ENCODE measurements at places on chromosomes 6 and 20.

DNA sequence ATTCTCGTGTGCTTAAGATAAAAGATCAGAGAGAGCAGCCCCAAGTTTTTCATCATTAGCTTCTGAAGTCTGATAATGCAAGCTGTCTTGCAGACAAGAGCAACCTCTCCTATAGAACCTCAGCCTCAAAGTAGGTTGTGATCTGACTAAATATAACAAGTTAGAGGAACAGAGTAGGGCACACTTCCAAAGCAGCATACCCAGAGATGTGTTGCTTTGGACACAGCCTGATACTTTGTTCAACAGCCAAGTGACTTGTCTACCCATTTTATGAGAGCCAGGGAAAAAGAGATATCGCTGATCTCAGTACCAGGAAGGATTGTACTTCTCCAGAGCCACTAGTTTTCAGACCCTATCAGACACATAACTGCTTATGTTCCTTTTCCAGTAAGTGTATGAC, 44.2 kb upstream of the OPRM1 start:
- no peak for DNase-seq

- no peak for DNase-seq
Observed at GRCh38 chr20:31475472-31476293, 595 bp downstream of the REM1 start.

DNA sequence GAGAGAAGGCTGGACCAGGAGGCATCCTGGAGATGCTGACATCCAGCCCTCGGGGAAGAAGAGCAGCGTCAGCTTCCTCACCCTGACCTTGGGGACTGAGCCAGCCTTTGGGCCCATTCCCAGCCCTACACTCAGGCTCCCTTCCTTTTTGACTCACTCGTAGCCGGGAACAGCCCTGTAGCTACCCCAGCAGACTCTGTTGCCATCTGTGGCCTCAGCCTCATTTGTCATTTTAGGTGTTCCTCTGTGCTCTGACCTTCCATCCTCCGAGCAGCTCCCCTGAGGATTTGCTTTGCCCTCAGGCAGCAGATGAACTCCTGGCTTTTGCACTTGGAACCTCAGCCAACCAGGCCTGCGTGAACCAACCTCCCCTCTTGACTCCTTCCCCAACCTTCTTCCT, 67.5 kb downstream of the ELOVL2 start:
- DNase-seq = no peak

- DNase-seq = no peak
Observed at GRCh38 chr6:122853259-122853995, 64.4 kb downstream of the SMPDL3A start.
